ENCODE measurements at places on chromosomes 4 and X.

DNA sequence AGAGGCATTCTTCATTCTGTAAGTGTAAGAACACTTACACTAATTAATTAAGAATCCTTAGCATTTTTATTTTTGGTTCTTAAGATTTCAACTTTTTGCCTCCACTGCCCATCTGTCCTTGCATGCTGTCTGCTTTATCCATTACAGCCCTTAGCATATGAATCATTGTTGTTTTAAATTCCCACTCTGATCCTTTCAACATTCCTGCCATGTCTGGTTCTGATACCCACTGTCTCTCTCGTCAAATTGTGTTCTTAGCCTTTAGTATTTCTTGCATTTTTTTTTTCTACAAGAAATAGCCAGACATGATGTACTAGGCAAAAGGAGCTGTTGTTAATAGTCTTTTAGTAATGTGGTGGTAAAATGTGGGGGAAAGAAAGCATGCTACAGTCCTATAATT lies 1360.0 kb downstream of the TECRL start:
- no peak for DNase-seq

- no peak for DNase-seq
Measured at GRCh38 chrX:69279234-69279633, 114.0 kb upstream of the PJA1 start.

DNA sequence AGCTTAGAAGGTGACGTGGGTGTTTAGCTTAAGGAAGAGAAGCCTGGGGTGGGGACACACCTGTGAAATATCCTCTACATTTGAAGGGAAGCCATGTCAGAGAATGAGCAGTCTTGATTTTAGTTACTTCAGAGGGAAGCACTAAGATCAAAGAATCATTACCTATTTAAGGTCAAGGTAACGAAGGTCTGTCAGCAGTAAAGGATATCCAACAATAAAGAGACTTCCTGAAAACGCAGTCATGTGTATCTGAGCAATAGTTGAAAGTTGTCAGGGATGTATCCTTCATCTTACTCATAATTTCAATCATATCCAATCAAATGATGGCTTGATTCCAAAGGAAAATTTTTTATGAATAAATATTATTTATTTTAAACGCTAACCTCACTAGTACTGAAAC lies 33.5 kb downstream of the IGFBP7 start:
- DNase-seq = no peak

DNA sequence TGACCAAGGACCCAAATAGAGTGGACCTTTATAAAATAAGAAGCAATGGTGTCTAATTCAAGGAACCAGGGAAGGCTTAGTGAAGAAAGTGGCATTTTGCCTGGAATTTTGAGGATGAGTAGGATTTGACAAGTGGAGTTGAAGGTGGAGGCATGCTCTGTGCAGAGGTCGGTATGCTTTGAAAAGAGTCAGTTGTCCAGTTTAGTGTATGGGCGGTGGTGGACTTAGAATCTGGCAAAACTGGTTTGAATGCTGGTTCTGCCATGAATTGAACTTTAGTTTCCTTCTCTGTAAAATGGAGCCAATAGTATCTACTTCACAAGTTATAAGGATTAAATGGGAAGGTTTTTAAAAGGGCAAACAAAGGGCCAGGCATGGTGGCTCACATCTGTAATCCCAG lies 29.7 kb downstream of the SEPTIN11 start:
- no peak for DNase-seq

DNA sequence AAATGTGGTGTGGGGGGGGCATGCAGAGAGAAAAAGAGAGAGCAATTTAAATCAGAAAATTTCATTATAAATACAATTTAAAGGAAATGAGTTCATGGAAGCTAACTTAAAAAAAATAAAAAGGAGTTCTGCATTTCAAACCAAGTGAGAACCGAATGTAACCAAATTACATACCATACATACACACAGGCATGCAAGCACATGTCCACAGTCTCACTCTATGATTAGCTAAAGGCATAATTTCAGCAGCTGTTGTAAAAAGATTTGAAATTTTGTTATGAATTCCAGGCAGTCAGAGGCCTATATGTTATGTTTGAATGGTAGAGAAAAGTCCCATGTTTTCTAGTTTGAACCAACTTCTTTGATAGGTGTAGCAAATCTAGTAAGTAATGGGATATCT lies 611.6 kb upstream of the ADGRL3 start:
- no peak for DNase-seq

DNA sequence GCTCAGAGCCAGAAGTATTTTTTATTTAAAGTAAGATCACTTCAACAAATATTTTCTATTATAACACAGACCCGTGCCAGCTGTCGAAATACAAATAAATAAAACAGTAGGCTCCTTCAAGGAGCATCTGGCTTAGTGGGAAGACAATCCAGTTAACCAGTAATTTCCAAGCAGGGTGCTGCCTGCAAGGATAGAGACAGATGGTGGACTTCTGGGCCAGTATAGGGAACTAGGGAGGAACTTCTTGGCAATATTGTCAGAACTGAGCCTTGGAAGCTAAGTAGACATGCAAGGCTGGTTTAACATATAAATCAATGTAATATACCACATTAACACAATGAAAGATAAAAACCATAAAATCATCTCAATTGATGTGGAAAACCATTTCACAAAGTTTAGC lies 17.0 kb upstream of the MTMR1 start:
- no peak for DNase-seq

GRCh38 chr4:15550491-15550890 lies 80.8 kb downstream of the CC2D2A start:
- DNase-seq = no peak

Data from stimulated activated CD8-positive, alpha-beta memory T cell treated with anti-CD3 and anti-CD28 coated beads, Interleukin-15, amount 100 ng/mL, for 24 hours (primary cell).